ENCODE measurements at places on chromosomes 3 and 15.

GRCh38 chr3:150300388-150300787, 107.7 kb upstream of the TSC22D2 start:
- no peak for DNase-seq

GRCh38 chr3:123871946-123872345, 12.2 kb downstream of the MYLK start:
- DNase-seq = no peak

DNA sequence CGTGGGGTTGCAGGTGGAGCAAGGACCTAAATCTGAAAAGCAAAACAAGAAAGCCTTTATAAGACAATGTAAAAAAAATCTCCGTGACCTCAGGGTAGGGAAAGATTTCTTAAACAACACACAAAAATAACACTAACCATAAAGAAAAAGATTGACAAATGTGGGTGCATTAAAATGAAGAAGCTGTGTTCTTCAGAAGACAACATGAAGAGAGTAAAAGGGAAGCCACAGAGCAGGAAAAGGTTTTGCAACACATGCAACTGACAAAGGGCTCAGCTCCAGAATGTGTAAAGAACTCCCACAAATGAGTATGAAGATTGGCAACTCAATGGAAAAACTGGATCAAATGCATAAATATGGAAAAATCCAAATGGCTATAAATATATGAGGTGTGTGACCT, 74.2 kb downstream of the MAGEF1 start:
- DNase-seq = no peak

- no peak for DNase-seq
These were observed 15.7 kb upstream of the AEN start for GRCh38 chr15:88605189-88606069.

DNA sequence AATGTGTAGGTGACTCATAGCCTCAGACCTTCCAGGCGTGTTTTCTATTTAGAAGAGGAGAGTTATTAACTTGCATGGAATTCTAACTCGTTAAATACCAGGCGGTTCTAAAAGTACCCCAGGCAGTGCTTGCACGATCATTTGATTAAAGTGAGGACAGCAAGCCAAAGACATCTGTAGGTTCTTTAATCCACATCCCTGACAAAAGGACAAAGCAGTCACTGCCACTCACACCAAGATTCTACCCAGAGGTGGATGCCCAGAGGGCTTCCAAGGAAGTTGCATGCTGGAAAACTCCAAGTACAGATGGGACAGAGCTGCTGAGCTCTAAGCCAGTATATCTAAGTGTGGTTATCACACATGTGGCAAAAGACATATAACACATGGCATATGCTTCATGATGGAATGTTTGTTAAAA, 372.1 kb downstream of the ROBO2 start:
- no peak for DNase-seq

DNA sequence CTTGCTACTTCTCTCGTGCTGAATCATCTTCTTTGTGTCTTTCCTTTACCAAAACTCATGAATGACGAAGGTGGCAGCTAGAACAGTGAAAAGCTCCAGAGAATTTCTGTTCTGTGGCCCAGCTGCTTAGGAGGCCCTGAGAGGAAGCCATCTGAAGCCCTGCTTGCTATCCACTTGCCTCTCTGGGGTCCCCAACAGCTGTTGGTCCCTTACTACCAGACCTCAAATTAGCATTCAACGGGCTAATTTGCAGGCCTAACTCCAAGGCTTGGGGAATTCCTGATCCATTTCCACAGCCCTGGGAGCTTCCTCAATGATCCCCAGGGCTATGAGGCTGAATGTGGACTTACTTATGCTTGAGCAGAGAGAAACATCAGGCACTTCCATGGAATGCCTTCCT, 37.5 kb upstream of the FSTL1 start:
- DNase-seq = no peak

GRCh38 chr3:194075088-194075615, 60.8 kb upstream of the HES1 start:
- no peak for DNase-seq

DNA sequence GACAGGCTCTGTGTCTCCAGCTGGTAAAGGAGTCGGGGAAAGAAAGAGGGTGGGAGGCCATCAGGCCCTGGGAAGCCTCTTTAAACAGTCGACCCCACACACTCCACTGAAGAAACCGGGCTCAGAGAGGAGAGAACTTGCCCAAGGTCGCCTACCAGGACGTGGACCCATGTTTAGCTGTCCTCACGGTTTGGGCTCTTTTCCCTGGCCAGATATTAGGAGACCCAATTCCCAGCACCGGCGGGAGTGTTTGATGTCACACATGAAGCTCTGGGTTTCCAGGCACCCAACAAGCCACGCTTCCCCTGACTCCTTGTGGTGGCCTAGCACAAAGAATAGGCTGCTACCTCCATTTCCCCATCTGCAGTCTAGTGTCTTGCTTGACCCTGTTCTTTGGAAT, 52.2 kb upstream of the GRIP2 start:
- no peak for DNase-seq

DNA sequence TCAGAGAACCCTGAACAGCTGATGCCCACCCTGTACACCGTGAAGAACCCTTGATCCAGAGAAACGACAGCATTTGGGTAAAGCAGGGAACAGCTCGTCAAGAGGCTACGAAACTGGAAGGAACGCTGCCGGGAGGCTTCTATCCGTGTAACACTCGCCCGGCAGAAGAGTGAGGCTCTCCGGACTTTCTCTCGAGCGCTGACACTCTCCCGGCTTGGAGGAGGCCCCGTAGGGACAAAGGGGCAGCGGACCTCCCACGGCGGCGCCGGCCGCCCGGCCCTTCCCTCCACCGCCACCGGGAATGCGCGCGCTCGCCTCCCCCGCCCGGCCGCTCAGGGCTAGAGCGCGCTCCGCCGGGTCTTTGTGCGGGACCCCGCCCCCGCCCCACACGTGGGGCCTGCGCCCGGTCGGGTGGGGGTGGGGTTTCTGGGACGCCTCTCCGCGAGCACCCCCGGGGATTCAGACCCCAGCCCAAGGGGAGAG, 1.7 kb downstream of the HYAL2 start:
- DNase-seq = no peak

DNA sequence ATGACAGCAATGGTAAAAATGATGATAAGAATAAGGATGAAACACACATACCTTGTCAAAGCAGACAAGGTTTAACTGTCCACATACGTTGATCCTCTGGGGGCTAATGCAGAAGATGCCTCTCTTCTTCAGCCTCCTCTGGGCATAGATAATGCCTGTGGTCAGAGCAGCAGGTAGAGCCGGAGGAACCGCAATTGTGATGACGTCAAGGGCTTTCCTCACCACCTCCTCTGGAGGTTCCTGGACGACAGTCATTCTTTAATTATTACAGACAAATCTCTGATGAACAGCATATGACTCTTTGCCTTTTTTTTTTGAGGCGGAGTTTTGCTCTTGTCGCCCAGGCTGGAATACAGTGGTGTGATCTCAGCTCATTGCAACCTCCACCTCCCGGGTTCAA, 86.3 kb upstream of the ATP13A5 start:
- no peak for DNase-seq

DNA sequence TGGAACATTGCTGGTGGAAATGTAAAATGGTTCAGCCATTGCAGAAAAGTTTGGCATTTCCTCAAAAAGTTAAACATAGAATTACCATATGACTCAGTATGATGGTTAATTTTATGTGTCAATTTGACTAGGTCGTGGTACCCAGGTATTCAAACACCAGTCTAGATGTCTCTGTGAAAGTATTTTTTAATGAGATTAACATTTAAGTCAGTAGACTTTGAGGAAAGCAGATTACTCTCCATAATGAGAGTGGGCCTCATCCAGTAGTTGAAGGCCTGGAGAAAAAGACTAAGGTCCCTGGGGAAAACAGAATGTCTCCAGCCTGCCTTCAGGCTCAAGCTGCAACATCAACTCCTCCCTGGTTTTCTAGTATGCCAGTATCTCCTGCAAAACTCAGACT, 42.3 kb upstream of the TMEM87A start:
- DNase-seq = no peak

DNA sequence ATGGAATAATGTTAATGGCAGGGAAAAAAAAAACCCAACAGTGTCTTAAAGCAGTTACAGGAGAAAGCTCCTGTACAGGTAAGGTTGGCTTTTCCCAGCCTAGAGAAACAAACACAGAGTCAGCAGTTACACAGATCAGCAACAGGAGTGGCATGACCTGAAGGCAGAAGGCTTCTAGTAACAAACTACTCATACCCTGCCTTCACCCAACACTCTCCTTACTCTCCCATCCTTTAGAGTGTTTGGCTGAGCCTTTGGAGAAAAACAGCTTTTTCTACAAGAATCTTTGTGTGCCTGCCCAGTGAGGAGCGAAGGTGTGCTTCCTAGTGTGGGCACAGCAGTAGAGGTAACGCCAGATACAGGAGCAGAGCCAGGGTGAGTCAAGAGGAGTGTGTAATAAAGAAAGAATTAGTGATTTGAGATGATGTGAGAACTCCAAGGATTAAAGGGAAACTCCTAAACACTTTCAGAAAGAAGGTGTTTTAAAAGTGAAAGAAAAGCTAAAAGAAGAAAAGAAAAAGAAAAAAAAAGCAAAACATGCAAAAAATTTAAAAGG, 152.7 kb downstream of the POLR2M start:
- DNase-seq = no peak

DNA sequence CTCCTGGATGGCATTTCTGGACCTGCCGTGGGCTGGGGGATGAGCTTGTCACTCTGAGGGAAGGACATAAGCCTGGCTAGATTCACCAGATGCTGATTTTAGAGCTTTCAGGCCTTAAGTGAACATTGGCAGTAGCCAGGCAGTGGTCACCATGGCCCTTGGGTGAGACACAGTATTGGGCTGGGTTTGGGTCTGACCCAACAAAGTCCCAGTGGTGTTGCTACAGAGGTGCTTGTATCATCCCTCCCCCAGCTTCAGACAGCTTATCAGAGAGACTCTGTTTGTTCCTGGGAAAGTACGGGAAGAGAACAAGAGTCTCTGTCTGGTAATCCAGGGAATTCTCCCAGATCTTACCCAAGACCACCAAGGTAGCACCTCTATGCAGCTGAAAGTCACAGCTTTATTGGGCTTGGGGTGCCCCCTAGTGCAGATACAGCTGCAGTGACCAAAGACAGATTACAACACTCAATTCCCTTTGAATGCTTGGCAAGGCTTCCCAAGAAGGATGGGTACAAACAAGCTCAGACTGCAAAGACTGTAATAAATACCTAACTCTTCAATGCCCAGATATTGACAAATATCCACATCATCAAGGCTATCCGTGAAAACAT, 9.8 kb upstream of the RUVBL1 start:
- no peak for DNase-seq

GRCh38 chr15:99440551-99441443, 125.0 kb upstream of the MEF2A start:
- no peak for DNase-seq

DNA sequence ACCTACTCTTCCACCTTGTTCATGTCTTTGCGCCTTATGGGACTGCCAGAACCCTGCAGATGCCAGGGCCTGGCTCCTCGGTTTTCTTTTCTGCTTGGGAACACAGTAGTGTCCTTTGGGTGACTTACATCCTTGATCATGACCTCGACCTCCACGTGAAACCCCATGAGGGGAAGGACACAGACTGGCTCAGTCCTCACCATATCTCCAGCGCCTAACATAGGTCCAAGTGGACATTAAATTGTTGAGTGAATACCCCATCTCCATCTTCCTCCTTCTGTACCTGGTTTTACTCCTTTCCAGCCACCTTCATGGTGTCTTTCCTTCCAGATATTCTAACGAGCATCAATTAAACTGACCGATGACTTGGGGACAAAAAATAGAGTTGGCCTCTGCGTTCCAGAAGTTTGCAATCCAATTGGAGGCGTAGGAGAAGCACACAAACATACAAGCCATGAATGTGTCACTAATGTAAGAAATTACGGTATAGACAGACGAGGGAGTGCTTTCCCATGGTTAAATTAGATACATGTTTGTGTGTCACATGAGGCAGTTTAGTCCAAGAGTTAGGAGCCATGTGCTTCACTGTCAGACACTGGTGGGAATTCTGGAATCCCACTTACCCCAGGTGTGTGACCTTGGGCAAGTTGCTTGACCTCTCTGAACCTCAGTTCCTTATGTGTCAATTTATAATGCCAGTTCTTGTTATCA, 907 bp upstream of the HERC1 start:
- DNase-seq = no peak
